ENCODE measurements at places on chromosomes 11 and 22.

DNA sequence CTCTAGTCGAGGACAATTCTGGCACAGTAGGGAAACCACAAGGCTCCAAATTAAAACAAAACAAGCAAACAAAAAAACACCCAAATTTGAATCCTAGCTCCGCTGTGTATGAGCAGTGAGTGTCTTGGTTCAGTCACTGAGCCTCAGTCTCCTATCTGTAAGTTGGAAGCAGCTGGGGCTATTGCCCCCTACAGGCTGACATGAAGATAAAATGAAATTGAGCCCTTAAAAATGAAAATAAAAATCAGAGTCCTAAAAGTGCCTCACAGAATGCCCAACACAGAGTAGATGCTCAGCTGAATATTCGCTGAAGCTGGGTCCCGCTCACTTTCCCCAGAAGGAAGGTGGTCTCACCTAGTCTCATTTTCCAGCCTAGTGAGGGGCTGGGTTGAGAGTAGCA is 65.2 kb downstream of the PDE2A start:
- DNase-seq: peak; percentile 32

- no peak for DNase-seq
Measured at GRCh38 chr11:60938500-60938899, 13.5 kb downstream of the SLC15A3 start.

GRCh38 chr11:1966531-1966930 is 19.4 kb downstream of the MRPL23 start:
- no peak for DNase-seq

DNA sequence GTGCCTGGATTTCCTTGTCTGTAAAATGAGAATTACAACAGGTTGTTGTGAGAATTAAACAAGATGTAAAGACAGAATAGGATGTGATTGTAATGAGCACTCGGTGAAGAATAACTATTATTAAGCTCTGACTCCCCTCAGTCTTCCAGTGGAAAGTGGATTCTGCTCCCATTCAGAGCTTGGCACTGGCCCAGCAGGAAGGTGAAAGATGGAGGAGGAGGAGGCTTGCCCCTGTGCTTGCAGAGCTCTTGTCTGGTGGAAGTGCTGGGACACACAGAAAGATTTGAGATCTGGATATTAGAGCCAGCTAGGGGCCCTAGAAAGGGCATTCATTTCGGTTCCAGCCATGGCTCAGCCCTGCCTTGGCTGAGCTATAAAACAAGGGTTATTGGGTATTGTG is 28.2 kb downstream of the PHLDB1 start:
- no peak for DNase-seq

- DNase-seq: no peak
Measured at GRCh38 chr22:47748957-47749356, 986.5 kb downstream of the TBC1D22A start.

GRCh38 chr22:38219632-38220031 is 17.8 kb downstream of the MAFF start:
- DNase-seq: no peak

DNA sequence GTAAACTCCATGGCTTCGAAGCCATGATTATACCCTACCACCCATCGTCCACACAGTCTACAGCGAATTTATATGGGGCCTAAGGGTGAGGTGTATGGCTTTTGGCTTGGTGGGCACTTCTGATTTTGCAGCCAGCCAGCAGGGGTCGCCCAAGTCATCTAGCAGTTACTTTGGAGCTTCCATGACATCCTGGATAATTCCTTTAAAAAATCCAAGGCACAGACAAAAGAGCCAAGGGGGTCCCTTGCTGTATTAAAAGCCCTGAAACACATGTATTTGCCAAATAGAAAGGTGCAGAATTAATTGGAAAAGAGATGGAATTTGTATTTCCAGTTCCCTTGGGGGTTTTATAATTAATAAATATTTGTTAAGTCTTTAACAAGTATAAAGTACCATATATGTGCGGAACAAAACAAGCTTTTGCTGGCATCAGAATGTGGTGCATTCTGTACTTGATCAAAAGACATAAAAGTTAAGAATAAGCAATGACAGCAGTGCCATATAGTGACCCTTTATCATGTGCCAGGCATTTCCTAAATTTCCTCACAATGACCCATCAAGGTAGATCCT is 132.8 kb upstream of the PITPNB start:
- DNase-seq: peak; percentile 53

- DNase-seq: no peak
Measured at GRCh38 chr22:21710156-21710555, 25.4 kb downstream of the YPEL1 start.

DNA sequence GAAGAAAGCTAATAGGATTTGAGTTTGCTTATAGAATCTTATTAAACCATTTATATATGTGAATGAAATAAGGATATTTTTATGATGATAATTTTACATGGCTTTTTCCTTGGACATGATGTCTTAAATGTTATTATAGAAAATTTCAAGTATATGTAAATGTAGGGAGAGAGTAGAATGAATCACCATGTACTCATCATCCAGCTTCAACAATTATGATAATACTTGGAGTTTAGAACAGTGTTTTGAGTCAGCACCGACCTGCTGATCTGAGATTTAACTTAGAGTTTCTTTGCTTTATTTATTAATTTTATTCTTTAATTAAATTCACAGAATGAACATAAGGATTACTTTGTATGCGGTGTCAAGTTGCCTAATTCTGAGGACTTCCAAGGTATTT is 193.5 kb downstream of the UVRAG start:
- DNase-seq: peak; percentile 70

DNA sequence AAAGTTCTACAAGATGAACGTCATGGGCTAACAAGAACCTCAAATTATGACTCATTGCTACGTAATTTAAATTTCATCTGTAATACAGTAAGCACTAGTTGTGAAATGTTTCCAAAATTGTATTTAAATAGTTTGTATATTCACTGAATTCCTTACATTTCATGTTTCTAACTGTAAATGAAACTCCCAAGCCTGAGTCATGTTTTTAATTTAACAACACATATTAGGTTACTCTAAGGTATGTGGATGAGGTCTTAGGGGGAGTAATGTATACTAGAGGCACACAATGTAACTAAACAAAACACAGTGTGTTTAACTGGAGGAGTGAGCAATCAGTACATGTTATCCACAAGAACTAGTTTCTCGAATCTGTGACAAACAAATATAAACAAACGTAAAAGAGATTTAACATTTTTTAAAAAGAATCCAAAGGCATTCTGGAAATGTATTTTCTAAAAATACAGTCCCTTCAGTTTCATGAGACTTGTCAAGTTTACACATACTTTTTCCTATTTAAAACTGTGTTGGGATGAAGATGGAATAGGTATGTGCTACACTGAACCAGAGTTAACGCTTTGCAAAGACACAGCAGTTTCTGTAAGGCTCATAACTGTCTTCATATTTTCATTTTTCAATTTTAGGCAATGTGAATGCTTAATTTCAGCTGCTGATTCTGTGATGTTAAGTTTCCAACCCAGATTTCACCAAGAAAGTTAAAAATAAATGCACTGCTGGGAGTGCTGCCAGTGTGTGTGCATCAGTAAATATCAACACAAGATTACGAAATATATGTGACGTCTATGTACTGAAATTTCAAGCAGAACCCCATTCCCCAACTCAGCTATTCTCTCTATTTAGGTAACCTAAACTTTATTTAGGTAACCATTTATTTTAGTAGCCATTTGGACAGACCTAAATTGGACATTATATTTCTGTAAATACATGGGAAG is 52.6 kb downstream of the PITPNB start:
- peak; percentile 93 for DNase-seq

DNA sequence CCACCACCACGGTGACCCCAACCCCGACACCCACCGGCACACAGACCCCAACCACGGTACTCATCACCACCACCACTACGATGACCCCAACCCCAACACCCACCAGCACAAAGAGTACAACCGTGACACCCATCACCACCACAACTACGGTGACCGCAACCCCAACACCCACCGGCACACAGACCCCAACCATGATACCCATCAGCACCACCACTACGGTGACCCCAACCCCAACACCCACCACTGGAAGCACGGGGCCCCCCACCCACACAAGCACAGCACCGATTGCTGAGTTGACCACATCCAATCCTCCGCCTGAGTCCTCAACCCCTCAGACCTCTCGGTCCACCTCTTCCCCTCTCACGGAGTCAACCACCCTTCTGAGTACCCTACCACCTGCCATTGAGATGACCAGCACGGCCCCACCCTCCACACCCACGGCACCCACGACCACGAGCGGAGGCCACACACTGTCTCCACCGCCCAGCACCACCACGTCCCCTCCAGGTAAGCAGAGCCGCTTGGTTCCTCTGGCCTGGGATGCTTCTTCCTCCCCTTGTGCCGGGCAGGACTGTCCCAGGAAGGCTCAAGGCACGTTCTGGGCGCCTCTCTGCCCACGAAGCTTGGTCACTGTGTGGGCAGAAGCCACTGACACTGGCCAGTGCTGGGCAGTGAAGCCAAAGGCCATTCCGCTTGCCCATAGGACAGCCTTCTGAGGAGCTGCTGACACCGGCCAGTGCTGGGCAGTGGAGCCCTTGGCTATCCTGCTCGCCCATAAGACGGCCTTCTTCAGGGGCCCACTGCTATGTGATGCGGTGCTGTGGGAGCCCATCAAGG is 25.1 kb downstream of the MUC2 start:
- DNase-seq: no peak

DNA sequence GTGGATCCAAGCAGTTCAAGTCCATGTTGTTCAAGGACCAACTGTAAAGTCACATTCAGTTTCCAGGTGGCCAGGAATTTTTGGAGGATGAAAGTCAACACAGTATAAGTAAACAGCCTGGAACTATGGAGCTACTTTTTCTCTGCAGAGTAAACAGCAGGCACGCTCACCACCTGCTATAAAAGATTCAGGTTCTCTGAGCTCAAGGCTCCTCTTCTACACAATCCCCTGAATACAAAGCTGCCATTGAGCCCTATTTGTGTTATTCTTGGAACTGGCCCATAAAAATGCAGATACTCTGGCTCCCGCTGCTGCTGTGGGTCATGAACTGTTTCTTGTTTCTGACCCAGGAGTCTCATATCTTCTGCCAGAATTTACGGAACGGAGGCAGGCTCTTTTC is 56.9 kb upstream of the PRR5 start:
- DNase-seq: no peak

- DNase-seq: no peak
Measured at GRCh38 chr22:46794491-46794890, 32.0 kb downstream of the TBC1D22A start.

DNA sequence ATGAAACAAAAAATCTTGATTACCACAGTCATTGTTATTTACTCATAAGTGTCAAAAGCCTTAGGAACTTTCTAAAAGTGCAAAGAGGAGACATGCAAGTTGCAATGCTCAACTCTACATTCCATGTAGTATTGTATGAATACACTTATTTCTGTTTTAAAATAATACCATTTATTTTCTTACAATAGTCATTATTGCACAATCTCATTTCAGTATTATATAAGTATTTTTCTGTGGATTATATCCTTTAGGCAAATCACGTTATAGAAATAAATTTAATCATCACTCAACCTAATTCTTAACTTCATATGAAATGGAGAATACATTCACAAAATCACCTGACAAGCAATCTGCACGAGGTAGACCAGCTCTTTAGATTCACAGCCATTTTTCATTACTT is 98.8 kb downstream of the ARHGAP32 start:
- no peak for DNase-seq

DNA sequence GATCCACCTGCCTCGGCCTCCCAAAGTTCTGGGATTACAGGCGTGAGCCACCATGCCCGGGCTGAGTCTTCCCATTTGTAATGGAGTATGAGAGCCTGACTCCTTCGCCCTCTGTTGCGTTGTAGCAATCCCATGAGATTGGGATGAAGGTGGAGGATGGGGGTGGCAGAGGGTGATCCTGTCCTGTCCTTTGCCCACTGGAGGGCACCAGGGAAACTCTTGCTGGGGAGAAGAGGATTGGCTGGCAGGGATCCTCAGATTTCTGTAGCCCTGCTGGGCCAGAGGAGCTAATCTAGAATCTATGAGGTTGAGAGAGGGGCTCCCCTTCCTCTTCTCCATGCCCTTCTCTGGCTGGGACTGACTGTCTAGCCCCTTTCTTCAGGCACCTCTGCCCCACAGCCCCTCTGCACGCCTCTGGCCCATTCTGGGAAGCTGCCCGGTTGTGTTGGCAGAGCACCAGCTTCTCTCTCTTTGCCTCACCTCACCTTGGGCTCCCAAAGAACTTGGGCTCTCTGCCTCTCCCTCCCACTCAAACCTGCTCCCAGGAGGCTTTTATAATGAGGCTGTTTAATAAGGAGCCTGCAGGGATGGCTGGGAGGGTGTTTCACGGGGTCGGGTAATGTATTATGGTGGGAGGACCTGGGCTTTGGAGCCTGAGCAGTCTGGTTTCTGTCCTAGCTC is 9.5 kb upstream of the CATSPER1 start:
- no peak for DNase-seq

- no peak for DNase-seq
Measured at GRCh38 chr22:48226026-48227013, 1463.9 kb downstream of the TBC1D22A start.

GRCh38 chr11:75475767-75476650 is 43.0 kb upstream of the KLHL35 start:
- DNase-seq: peak; percentile 52

DNA sequence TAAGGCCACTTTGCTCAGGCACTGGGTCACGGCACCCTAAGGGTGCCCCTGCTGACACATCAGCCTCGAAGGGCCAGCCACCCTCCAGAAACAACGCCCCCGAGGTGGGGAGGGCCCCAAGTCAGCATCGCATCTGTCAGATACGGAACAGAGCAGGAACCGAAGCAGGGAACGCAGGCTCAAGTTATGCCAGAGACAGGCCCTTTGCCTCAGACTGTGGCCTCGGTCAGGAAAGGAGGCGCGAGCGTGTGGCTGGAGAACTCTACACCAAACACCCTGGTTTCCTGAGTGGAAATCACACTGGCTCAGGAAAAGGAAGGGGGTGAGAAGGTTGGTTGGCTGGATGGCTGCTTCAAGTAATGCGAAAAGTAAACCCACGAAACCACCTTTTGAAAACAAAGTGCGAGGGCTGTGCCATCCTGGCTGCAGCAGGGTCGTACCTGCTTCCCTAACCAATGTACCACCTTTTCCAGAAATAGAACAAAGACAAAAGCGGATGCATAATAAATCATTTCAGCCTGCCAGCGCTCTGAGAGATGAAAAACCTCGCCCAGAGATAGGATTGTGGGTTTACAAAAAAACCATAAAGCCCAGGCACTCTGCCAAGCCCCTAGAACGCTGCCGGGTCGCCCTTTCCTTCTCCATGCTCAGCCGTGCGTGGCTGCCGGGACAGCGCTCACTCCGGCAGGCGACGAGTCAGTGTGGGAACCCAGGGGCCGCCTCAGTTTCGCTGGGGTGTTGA is 38.6 kb downstream of the TRMU start:
- DNase-seq: no peak

DNA sequence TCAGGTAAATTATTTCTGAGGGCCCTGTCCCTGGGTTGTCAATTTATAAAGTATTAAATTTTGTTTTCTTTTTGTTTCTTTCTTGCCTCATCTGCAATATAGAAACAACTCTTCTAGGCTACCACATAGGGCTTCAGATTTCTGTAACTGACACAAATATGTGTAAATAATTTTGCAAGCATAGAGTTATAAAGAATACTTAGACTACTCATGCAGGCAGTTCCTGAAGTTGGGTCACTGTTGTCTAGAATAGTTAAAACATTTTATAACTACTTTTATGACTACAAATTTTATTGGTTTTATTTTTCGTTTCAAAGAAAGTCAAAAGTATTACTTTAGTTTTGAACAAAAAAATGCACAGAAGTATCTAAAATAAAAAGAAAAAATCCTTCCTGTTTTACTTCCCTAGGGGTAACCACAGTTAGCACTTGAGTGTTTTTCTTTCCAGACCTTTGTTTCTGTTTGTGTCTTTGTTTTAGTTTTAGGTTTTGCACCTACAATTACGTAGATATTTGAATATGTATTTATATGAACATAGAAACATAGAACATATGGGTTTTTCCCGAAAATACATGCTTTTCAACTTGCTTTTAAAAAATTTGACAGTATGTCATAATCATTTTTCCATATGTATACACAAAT is 12.4 kb upstream of the TMEM123 start:
- no peak for DNase-seq
